ENCODE measurements at places on chromosomes 13 and 19. TPM values are rescaled to one million over a fixed set of nuclear protein-coding genes. Genes with fewer than 3 reads are reported as not detected.

The PSG7 gene
- not detected for polyA plus RNA-seq

The PROZ gene
- 2.3 TPM for polyA plus RNA-seq

The KCNJ14 gene
- polyA plus RNA-seq: 1.1 TPM

The ZNF554 gene
- 11.1 TPM for polyA plus RNA-seq

The ERICH4 gene
- 6.3 TPM for polyA plus RNA-seq

The YJEFN3 gene
- polyA plus RNA-seq: 11.6 TPM

The PRTN3 gene
- polyA plus RNA-seq: 0.67 TPM

The FGF21 gene
- polyA plus RNA-seq: not detected

The ZNF580 gene
- polyA plus RNA-seq: 39.9 TPM

The RAB3A gene
- 3.8 TPM for polyA plus RNA-seq

The ZNF99 gene
- 1.9 TPM for polyA plus RNA-seq

The LSR gene
- 46.0 TPM for polyA plus RNA-seq

The BRME1 gene
- 6.8 TPM for polyA plus RNA-seq

The NLRP9 gene
- polyA plus RNA-seq: 0.17 TPM

The PLK5 gene
- polyA plus RNA-seq: 0.23 TPM

The ZNF85 gene
- 26.1 TPM for polyA plus RNA-seq
